ENCODE measurements at places on chromosomes 4 and X.

DNA sequence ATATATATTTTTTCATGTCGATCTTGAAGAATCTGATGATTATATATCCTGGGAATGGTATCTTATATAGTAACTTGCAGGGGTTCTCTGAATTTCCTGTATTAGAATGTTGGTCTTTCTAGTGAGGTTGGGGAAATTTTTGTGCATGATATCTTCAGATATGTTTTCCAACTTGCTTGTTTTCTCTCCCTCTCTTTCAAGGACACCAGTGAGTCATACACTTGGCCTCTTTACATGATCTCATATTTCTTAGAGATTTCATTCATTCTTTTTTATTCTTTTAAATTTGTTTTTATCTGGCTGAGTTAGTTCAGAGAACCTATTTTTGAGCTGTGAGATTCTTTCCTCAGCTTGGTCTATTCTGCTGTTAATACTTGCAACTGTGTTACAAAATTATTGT, 27.2 kb upstream of the C4orf17 start:
- no peak for DNase-seq

DNA sequence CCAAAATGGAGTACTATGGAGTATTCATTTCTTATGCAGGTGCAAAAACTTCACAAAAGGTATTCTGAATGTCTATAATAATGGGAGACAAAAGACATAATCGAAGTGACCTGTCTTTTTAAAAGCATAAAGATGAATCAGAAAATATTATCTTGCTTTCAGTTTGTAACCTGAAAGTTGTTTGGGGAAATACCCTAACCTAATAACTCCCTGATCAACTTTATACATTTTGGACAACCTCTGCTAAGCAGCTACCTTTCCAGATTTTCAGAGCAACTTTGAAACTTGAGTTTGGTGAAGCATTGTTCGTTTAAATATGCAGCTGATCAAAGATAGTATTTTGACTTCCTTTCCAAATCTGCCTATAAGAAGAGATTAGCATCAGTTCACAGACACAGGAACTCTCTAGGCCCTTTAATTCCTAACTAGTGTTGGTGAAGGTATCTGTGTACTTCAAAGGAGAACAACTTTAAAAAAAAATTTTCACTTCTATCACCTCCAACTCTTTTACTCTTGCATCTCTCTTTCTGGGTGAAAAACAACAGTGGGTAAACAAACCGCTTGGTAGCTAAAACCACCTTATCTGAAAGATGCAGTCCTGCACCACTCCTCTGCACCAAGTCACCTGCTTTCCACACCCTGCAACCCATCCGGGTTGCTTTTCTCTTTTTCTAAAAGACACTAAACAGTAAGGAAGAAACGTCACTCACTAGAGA, 26.5 kb downstream of the CD40LG start:
- DNase-seq: no peak

DNA sequence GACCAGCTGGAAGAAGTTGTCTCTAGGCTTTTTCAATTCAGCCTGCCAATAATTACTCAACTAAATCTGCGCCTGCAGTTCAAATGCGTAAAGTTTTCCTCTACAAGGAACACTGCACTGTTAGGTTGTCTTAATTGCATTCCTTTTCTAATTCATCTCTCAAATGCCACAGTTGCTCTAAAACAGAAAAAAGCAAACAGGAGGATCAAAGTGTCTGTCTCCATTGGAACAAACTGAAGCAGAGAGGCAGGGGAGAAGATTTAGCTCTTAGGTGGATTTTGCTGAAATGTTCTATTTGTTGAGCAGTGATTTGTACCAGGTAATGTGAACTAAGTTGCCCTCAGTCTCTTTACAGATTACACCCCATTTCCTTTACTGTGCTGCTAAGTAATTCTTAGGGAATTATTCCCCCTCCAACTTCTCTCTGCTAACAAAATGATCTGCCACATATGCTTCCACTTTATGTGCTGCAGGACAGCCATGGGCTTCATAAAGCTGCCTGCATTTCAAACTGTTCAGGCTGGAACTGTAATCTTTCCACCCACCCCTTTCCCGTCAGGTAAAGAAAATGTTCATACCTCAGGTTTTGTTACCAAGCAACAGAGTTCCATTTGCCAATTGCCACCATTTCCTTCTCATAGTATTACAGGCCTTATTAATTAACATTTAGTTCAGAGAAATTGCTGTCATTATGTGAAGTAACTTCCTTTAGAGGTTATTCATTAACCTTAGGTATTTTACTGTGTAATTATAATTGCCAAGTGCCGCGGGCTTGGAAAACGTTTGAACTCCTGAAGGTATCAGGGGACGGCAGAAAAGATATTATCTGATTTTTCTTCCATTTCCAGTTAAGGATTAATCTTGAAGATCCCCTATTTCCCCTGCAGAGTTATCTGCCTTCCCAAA, 149.3 kb downstream of the SPRY1 start:
- no peak for DNase-seq

DNA sequence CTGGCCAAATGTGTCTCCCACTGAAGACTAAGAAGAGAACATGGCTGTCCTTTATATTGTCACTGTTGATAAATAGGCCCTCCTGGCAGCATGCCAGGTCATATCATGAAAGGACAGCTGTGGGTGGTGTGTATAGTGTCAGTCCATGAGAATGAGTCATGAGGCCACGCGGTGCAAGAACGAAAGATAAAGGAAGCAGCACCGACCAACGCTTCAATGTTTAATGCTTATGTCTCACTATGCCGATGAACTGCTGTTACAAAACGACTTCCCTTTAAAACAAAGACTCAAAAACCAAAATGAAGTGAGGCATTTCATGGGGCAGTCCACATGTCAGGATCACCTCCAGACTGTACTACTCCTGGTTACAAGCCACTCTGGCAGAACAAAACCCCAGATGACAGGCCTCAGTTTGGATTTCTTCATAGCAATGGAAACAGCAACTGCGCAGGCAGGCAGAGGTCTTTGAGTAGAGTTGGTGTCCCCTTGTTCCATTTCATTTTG, 5.2 kb upstream of the TCEANC start:
- DNase-seq: peak; percentile 63

GRCh38 chr4:25378437-25378743, 1.3 kb downstream of the ANAPC4 start:
- DNase-seq: no peak

DNA sequence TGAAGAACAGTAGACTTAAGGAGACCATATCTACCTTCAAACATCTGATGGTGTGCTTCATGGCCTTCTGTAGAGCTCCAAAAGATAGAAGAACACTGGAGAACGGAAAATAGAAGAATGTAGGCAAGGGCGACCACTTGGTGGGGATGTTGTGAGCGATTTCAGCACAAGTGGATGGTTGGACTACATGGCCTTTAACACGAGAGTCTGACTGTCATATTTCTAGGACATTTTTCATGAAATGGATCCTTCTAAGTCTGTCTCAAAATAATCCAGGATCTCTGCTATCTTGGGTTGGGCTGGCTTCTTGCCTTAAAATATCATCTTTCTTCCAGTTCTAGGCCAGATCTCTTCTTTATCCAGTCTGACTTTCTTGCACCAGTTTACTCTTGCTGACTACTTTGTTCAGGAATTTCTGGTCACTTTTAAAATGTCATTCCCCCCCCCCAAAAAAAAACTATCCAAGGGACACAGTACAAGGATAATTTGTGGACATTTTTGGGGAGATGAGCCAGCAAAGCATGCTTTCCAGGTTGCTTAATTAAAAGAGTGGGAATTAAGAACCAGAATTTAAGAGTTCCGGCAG, 1.2 kb upstream of the MID1IP1 start:
- DNase-seq: no peak

- no peak for DNase-seq
Measured at GRCh38 chrX:65731684-65732289, 64.3 kb downstream of the MSN start.

GRCh38 chr4:7390336-7390735, 44.4 kb downstream of the PSAPL1 start:
- DNase-seq: no peak

DNA sequence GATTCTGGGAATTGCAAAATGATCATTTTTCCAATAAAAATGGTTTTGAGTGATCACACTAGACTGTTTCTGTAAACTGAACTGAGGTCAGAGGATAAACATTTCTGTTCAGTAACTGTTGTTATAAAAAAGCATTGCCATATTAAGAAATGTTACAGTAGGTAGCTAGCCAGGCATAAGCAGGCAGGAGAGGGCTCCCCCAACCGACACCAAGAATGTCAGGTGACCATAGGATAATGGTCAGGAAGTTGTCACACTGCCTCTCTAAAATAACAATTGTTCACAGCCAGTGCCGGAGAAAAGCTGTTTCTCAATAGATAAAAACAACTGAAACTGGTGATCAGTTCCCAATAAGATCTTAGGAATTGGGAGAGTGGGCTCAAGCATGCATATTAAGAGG, 306.2 kb upstream of the SLIT2 start:
- no peak for DNase-seq

GRCh38 chr4:101667348-101667747, 123.2 kb upstream of the BANK1 start:
- DNase-seq: no peak

DNA sequence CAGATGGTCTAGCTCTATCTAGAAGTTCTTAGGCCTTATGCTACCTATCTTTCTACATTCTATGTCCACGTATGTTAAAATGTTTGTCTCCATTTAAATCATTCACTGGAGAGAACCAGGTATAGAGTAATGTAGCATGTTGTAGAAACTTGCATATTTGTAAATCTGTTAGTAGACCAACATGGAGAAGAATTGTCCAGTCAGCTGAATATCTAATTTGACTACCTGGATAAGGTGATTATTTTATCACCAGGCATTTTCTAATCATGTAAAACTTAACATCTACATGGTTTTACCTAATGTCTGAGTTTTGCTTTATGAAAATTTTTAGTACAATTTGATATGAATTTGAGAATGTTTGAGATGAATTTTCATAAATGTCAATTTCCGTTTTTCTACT, 19.5 kb downstream of the REST start:
- no peak for DNase-seq

GRCh38 chr4:139740121-139740520, 74.5 kb downstream of the MGST2 start:
- no peak for DNase-seq

- DNase-seq: no peak
Measured at GRCh38 chr4:98612318-98613250, 45.8 kb downstream of the TSPAN5 start.

GRCh38 chr4:169898095-169898494, 128.1 kb downstream of the MFAP3L start:
- no peak for DNase-seq

GRCh38 chr4:82519776-82520175, 42.0 kb downstream of the TMEM150C start:
- DNase-seq: no peak

GRCh38 chrX:130053236-130053635, 57.1 kb downstream of the ELF4 start:
- DNase-seq: no peak

GRCh38 chr4:46445710-46446314, 55.9 kb upstream of the GABRA2 start:
- DNase-seq: no peak

DNA sequence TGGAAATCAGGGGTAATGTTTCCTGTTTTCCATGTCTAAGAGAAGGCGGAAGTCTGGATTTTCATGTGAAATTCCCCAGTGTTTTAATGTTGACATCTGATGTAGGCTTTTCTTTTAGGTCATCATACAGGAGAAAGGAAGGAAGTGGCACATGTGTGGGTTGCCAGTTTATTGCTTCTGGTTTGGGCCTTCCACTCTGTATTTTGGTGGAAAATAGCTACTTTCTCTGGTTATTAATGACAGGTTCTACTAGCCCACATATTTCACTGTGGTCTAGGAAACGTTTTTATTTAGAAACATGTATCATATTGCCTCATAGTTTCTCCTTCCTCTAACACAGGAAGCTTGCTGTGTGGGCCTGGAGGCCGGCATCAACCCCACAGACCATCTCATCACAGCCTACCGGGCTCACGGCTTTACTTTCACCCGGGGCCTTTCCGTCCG, 7.2 kb downstream of the PDHA1 start:
- DNase-seq: no peak

DNA sequence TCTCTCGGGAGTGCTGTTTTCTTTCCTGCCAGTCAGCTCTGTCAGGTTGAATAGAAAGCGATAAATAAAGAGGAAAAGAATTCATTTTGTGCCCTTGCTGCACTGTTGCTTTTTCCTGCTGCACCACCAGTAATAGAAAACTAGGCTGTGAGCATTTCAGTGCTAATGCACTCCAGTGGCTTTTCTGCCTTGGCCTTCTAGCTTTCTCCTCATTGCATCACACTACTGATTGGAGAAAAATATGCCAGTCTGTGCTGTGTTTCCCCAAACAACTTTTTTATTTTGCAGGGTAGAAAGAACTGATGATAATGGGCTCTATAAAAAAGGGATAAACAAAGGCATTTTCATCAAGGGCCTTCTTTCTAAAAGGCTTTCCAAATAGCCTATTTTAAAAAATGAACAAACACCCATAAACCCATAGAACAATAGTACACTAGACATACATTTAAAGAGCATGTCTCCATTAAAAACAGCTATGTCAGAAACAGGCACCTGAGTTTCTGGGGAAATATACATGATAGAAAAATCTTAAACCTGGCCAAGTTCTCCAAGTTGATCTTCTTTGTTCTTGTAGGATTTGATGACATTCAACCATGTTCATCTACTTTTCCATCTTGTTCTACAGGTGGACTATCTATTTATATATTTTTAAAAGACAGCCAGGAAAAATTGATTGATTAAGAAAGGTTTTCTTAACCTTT, 86.3 kb downstream of the GPRIN3 start:
- no peak for DNase-seq

DNA sequence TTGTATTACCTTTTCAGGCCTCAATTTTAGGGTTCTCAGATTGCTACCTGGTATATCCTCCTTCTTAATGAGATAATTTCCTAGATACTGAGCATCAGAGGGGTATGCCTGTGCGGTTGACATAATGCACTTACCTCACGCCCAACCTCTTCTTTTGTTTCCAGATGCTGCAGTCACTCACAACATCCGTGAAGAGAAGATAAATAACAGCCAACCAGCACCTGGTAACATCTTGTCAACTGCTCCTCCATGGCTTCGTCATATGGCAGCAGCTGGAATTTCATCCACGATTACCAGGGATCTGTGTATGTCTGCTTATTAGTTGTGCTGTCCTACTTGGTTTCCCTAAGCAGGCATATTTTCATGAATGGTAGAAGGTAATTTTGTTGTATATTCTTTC, 16.7 kb downstream of the SAGE1 start:
- DNase-seq: no peak

GRCh38 chr4:42678512-42678911, 21.6 kb upstream of the ATP8A1 start:
- no peak for DNase-seq

DNA sequence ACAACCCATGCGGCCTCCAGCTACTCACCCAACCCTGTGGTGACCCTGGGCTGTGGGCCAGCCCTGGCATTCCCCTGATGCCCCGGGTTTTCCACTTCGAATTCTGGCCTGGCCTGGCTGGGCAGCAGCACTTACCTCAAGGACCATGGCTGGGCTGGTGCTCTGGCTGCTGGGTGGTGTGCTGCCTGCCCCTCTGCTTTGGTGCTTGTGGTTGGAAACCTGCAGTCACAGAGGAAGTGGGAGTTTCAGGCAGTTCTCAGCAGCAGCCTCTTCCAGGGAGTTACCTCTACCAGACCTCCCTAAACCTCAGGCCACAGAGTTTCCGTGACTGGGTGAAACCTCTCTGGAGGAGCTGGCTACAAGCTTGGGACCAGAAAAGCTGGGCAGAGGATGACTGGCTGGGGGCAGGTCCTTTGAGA, at the start of gene CXCR3:
CXCR3 (minus strand) TSS at position 209 of the 419 bp plus-strand sequence; CDS start at position 147, 62 bp downstream.
- DNase-seq: peak; percentile 53
